ENCODE measurements at places on chromosomes 7 and 10. TPM values are rescaled to one million over a fixed set of nuclear protein-coding genes. Genes with fewer than 3 reads are reported as not detected.

Gene MOGAT3
- not detected for total RNA-seq

Gene UTF1
- not detected for total RNA-seq

Gene CREB5
- total RNA-seq = 3.2 TPM

Gene NCF1
- not detected for total RNA-seq

Gene TWIST1
- total RNA-seq = 20.9 TPM

Gene RELN
- total RNA-seq = 0.02 TPM

Gene FAM25C
- not detected for total RNA-seq

Gene CTTNBP2
- not detected for total RNA-seq

Gene HPSE2
- total RNA-seq = not detected

Gene OR9A2
- not detected for total RNA-seq

Gene EPDR1
- total RNA-seq = 64.0 TPM

Gene UCN3
- total RNA-seq = not detected

Gene GPR15LG
- not detected for total RNA-seq

Gene GPER1
- total RNA-seq = 7.3 TPM

DNA sequence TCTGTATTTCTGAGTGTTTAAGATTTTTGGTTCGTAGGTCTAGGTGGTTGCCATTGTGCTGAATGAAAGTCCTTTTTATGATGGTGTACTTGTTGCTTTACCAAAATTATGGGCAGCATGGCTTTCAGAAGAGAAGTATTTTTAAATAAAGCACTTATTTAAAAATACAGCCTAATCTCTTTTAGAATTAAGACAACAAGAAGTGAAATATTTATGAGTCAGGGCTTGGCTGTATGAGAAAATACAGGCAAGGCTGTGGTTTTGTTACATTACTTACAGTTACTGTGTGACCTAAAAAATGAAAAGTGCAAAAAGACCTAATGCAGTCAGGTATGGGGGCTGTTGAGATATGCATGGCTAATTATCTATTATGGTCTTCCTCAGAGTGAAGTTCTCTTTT lies 185.2 kb upstream of the PPP1R3A start:
- DNase-seq = no peak

DNA sequence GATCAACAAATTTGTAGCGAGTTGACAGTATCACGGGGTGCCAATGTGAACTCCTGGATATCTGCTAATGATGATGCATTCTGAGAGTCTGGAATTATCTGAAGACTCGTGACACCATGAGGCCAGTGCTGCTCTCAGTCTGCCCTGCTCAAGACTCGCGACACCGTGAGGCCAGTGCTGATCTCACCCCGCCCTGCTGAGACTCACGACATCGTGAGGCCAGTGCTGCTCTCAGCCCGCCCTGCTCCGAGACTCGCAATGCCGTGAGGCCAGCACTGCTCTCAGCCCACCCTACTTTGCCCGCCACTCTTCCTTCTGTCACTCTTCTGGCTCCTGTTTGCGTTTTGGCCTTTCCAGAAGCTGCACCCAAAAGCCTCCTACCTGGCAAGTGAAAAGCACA lies 411.8 kb downstream of the PTPRN2 start:
- DNase-seq = no peak

- no peak for DNase-seq
Observed at GRCh38 chr10:62625484-62625883, 179.0 kb upstream of the ADO start.

DNA sequence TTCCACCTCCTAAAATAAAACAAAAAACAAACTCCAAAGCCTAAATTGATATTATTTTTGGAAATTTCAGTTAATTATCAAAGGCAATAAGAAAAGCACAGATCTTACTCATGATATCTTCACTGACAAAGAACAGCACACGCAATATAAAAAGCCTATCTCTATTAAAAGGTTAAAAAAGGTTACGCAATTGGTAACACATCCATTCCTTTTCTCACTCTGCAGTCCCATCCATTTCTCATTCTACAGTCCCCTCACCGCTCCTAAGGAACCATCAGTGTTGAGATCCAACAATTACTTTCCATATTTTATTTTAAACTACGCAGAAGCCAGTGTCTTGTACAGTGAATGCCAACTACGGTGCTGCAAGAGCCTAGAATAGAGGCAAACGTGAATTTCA lies 1.3 kb downstream of the SEC61G start:
- no peak for DNase-seq

DNA sequence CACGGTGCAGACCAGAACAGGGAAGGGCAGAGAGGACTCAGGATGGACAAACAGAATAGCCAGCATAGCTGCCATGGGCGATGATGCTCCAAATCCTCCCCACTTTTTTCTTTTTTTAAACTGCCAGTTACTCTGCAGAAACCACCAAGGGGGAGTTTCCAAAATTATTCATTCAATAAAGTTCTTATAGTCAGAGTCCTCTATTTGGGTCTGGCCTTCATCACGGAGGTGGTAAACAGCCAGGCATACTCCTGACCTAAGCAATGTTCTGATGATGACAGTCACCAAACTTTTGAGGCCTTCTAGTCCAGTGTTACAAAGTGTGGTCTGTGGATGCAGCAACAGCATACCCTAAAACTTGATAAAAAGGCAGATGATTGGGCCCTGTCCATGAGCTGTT lies 12.3 kb downstream of the RAPGEF5 start:
- DNase-seq = no peak

DNA sequence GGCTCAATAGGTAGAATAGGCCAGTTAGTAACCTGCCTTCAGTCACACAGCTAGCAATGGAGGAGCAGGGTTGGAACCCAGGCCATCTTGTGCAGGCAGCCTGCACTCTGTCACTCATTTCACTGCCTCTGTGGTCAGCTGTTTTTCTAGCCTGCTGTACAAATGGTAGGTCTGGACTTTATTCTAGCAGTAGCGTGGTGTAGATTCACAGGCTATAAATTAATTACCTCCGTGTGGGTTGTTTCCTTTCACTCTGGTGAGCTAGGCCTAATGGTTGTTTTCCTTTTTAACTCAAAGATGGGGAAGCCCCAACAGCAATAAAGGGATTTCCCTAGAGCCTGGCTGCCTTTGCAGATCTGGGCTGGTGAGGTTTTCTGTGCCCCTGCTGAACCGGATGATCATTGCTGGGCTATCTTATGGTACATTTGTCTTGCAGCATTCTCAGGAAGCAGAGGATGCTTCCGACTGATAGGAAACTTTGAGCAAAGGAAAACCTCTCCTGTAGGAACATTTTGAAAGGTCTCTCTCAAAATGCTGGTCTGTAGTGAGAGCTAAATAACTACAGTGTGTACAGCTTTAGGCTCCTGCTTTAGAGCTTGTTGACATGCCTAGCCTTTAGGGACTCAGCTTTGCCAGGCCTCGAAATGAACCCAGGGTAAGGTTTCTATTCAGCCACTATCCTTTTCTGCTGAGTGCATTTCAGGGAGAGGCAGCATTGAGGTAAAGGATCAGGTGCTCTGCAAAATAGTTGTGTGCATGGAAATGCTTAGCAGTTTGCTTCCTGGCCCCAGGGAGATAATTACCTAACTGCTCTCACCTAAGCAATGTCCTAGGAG lies 157.4 kb downstream of the ST7 start:
- no peak for DNase-seq

DNA sequence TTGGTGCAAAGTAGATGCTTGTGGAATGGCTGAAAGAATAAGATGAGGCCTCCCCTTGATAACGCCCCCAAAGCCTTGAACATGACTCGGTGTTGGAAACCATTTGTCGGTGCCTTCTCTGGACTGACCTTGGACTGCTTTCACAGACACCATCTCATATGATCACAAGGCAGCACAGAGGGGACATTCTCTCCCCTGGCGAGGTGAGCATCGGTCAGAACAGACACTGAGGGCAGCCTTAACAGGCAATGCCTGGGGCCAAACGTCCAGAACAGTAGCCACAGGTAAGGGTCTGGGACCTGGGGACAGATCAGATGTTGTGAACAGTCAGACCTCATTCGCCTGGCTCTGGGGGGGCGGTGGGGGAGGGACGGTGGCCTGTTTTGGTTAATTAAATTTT lies 2.8 kb upstream of the TRRAP start:
- DNase-seq = no peak

DNA sequence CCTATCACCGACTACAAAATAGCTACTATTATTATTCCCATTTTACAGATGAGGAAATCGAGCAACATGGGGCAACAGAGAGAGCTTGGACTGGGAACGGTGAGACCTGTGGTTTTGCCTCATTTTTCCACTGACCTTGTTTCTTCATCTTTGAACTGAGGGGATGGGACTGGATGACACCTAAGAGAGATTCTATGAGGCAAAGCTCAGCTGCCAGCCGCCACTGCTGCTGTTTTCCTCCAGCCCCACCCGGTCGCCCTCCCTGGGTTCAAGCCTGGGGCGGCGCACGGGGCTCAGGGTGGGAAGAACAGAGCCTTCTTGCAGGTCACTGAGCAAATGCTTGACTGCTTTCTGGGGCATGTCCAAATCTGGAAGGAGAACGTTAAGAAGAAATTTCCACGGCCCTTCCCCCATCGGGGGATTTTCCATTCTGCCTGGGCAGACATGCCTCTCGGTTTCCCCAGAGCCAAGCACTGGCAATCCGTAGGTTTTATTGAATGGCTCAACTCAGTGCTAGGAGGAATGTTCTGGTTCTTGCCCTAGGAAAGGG lies 12.3 kb downstream of the DDIT4 start:
- DNase-seq = no peak

DNA sequence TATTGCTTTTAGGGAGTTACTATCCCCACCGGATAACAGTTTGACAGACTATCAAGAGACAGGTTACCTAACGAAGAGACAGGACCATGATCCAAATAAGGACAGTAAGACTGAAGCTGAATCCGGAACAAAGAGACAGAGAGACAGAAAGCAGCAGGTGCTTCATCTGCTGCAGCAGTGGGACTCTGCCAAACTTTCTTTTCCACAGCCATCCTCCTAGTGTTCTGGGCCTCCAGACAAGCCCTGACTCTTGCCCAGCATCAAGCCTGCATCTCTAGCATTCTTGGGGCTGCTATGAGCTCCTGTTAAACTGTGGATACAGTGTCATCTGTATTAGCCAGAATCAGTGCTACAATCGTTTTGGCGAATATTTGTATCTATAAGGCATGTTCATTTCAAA lies 761.7 kb downstream of the GRID1 start:
- no peak for DNase-seq

DNA sequence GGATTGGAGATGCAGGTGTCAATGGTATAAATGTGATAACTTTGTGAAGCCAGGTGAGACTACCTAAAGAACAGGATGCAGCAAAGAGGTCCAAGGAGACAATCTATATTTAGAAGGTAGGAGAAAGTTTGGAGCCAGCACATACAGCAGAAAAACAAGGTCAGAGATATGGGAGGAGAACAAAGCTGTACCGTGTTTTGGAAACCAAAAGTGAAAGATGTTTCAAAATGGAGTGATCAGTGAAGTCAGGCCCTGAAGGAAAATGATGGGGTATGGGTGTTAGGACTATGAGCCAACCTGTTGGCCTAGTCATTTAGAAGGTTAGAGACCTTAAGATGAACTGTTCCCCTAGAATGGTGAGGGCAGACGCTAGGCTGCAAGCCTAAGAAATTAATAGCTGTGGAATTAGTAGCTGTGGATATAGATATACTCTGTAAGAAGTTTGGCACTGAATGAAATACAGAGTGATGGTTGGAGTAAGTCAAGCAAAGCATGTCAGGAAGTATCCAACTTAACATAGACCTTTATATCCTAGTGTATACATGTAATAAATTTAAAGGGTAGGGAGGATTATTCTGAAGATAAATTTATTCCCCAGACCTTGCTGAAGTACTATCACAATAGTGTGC lies 149.8 kb upstream of the WNT16 start:
- DNase-seq = no peak

GRCh38 chr7:131482800-131483199 lies 73.6 kb downstream of the PODXL start:
- DNase-seq = no peak

DNA sequence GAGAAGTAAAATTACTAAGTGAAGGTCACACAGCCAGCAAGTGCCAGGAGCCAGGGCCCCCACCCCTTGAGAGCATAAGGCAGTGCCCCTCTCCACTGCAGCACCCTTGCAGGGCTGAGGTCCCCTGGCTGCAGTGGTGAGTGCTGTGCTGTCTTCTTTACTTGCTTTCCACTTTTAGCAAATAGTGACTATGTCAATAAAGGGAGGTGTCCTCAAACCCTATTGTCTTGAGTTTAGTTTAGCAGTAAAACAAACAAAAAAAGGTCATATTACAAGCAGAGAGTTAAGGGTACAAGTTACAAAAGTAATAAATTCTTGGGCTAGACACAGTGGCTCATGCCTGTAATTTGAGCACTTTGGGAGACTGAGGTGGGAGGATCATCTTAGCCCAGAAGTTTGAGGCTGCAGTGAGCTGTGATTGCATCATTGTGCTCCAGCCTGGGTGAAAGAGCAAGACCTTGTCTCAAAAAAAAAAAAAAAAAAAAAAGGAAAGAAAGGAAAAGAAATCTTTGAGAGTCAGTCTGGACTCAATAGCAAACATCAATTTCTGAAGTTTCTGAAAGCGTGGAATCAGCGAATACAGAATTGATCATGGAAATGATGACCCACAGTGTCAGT lies 39.0 kb upstream of the KIF5B start:
- DNase-seq = no peak

DNA sequence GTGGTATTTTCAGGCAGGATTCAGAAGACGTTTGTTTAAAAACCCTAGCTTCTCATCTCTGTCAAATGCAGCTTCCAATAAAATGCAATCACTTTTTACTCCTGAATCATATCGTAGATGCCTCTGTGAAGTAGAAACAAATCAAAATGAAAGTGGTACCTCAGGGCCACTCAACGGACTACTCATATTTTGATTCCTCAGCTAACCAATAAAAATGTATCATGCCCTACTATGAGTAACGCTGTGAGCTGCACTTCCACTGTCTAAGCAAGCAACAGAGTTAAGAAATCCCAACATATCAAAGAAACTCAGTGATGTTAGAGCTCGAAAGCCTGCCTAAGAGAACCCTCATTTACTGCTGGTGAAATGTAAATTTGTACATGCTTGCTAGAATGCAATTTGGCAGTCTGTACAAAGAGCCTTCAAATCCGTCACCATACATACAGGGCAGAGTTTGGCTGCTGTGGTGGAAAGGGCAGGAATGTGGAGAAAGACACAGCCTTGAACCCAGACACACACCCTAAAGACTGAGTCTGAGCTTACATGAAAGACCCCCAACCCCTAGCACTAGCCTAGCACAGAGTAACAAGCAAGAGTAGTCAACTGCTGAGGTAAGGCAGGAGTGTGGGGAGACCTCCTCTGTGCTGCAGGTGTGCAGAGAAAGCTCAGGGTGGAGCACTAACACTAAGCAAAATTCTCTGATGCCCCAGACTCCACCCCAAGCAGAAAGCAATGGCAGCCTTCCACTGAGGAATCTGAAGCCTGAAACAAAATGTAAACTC lies 151.5 kb downstream of the ANK3 start:
- peak; percentile 79 for DNase-seq

- no peak for DNase-seq
Observed at GRCh38 chr10:60960031-60960430, 16.0 kb upstream of the RHOBTB1 start.

DNA sequence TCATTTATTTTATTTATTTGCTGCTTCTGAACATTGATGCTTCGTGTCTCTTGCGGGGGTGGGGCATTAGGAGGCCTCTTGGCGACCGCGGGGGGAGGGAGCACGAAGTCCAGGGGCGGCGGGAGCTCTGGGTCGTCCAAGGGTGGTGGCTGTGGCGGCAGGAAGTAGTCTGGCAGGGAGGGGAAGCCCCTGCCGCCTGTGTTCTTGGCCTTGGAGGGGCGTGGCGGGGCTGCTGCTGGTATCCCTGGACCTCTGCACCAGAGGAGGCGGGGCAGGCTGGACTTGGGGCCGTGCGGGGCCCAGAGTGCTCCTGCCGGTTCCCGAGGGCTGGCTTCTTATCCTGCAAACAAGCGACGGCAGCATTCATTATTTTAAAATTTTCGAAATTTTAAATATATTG lies 70.5 kb upstream of the ABI1 start:
- DNase-seq = no peak

Data from A172 (cell line).